Nucleus accumbens (tissue), 56 donors: ENCODE measurements at places on chromosomes 12 and 14.
A peak's percentile ranks its signal among the peaks of the same experiment; 100 is the strongest.

DNA sequence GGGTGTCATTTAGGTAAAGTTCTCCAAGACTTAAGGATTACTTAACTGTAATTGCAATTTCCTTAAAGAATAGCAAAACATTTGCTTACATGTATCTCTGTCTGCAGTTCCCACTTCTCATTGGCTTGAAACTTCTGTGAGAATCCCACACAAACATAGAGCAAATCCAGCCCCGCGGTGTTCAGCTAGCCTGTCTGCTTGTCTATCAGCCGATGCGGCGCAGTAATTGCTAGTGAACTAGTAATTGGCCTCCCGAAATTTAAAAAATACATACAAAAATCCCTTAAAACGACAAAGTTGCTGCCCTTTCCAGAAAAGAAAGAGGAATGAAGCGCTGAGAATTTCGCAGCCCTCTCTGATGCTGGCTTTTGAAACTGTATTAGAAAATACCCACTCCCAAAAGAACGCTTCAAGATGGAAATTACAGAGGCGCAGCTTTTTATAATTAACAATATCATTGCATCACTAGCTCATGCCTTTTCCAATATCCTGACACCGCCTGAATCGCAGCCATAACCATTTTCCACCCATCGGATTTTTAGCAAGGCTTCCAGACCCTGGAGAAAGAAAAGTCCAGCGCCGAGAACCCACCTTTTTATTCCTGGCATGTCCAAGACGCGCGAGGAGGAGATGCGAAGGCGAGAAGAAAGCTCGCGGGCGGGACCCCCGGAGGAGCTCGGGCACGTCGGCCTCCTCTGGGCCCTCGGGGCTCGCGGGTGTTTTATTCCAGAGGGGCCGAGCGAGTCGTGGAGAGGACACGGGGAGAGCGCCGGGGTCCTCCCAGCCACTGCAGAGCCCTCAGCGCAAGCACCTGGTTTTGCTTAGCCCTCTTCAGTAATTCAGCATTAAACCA, 646 bp downstream of the FBLN5 start:
- peak; percentile 30 for DNase-seq

- DNase-seq: no peak
Measured at GRCh38 chr14:92556255-92556741, 42.7 kb downstream of the RIN3 start.

- DNase-seq: no peak
Measured at GRCh38 chr14:72974661-72975060, 48.4 kb downstream of the DCAF4 start.

DNA sequence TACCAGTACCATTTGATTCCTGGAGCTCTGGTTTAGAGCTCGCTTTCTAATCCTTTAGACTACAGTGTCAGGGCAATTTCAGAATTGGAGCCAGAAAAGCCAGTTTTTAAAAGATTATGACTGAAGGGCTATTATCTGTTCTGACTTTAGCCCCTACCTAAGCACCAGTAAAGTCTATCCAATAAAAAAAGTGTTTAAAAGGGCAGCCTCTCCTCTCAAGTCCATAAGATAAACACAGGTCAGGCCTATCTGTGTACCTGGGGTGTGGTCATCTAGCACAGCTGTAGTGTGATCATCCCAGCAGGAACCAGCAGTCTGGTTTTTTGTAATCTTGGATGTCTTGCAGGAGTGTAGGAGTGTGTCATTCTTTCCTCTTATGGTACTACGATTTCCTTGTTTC, 6.6 kb downstream of the APPL2 start:
- DNase-seq: no peak

- DNase-seq: no peak
Measured at GRCh38 chr12:123049398-123050240, 69.1 kb downstream of the ARL6IP4 start.

- DNase-seq: no peak
Measured at GRCh38 chr12:2292560-2292959, 239.8 kb downstream of the CACNA1C start.

DNA sequence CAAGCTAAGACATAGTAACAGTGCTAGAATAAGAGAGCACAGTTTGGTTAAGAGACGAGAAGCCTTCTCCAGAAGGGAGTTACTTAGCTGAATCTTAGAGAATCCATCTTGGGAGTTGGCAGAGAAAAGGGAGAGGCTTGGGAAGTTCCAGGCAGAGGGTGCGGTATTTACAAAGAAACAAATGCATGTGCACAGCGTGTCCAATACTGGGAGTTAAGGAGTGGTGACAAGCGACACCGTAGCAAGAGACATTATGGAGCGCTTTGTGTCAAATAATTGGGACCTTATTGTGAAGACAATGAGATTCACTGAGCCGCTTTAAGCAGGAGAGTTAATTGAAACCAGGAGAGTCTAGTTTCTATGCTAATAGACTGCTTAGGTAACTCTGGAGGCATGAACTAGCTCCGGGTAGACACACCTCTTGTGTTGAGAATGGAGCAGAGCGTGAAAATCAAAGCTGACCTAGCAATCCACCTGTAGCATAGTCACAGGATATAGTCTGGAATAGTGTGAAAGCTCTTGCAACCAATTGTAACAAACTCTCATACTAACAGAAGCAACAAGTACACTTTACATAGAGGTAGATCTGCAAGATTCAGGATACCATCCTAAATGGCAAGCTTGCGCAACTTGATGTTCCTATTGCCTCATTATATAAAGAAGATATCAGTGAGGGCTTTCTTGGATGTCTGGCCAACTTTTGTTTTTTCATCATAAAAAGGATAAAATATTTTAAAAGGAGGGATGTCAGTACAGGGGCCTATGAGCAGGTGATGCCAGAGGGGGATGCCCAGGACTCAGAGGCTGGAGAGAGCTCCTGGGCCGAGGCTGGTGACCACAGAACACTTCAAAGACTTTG, 5.3 kb downstream of the ALDH1L2 start:
- DNase-seq: no peak

DNA sequence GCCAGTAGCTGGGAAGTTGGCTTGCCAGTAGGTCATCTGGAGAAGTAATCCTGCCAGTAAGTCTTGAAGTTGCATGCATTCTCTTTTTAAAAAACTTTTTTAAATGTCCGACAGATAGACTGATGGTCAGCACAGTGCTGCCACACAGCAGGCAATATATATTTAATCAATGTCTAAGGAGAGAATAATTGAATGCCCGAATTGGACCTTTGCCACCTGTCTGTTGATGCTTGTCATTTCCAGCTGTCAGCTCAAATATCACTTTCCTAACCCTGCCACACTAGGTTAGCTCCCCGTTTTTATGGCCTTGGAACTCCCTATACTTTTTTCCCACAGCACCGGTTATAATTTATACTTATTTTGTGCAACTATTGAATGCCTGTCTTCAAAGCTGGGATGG, 2.1 kb upstream of the SLC15A4 start:
- DNase-seq: no peak

- DNase-seq: no peak
Measured at GRCh38 chr14:105011312-105011990, 9.4 kb downstream of the CDCA4 start.

DNA sequence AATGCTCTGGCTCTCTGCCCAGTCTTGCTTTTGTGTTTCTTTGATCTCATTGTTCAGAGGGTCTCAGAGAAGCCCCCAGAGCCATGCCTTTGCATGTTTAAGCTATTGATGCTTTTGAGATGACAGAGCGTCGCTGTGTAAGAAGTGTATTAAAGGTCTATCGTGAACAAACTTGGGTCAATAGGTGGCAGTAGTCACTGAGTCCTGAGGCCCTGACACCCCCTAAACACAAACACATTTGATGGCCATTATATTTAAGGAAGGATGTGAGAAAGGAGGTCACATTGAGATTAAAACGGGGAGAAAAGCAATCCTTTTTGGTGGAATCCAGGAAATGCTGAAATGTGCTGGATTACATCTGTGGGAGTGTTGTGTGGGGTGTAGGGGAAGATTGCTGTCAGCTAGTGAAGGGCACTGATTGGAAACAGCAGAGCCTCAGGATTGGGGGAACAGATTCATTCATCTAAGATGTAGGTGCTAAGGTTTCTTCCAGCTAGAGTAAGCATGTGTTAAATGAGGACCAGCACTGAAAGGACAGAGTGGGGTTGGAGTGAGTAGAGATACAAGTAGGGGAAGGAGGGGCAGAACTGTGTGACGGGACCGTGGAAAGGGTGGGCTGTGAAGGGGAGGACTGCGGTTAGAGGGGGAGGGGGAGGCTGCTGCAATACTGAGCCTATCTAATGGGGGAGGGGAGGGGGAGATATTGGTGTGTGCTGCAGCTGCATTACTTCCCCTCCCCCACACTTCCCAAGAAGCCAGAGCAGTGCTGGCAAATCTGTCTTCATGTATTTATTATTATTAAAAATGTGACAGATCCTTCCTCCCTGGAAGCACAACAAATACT, 12.7 kb downstream of the NGDN start:
- DNase-seq: peak; percentile 4

GRCh38 chr12:48334808-48335207, 15.9 kb downstream of the ZNF641 start:
- DNase-seq: no peak
